ENCODE measurements at places on chromosomes 2 and 18. TPM values are rescaled to one million over a fixed set of nuclear protein-coding genes. Genes with fewer than 3 reads are reported as not detected.

The RESP18 gene
- not detected for polyA plus RNA-seq

The PPP1R1C gene
- 1.8 TPM for polyA plus RNA-seq

The OR6B2 gene
- not detected for polyA plus RNA-seq

The SGPP2 gene
- polyA plus RNA-seq: 19.5 TPM

The SLC23A3 gene
- polyA plus RNA-seq: 21.4 TPM

The MLPH gene
- 1.1 TPM for polyA plus RNA-seq

The CEP192 gene
- polyA plus RNA-seq: 46.2 TPM

The MARCO gene
- not detected for polyA plus RNA-seq

The IMMT gene
- polyA plus RNA-seq: 116 TPM

The SPC25 gene
- 19.7 TPM for polyA plus RNA-seq

The SEMA4C gene
- 33.9 TPM for polyA plus RNA-seq

The PCARE gene
- 0.35 TPM for polyA plus RNA-seq

The ANKRD30BL gene
- polyA plus RNA-seq: 0.64 TPM

The GYPC gene
- 67.0 TPM for polyA plus RNA-seq

The NFATC1 gene
- 6.1 TPM for polyA plus RNA-seq

The RIT2 gene
- not detected for polyA plus RNA-seq

The CFC1 gene
- not detected for polyA plus RNA-seq

The CD28 gene
- polyA plus RNA-seq: 1.9 TPM

The POMC gene
- polyA plus RNA-seq: 5.8 TPM

The IL36G gene
- not detected for polyA plus RNA-seq

The SLC9A4 gene
- polyA plus RNA-seq: 8.5 TPM

The ASB18 gene
- polyA plus RNA-seq: not detected

All from right renal cortex interstitium (tissue), 3 donors.